Sigmoid colon (tissue), 7 donors: ENCODE measurements at places on chromosomes 5 and 9. TPM values are rescaled to one million over a fixed set of nuclear protein-coding genes. Genes with fewer than 3 reads are reported as not detected.

DAPK1 gene
- 92.5 TPM for total RNA-seq

UBAC1 gene
- 80.9 TPM for total RNA-seq

OLFM1 gene
- total RNA-seq: 17.7 TPM

TTF1 gene
- total RNA-seq: 20.9 TPM

NEUROG1 gene
- total RNA-seq: not detected
